ENCODE measurements at places on chromosomes 7 and 10. TPM values are rescaled to one million over a fixed set of nuclear protein-coding genes. Genes with fewer than 3 reads are reported as not detected.

GRCh38 chr7:154886591-154886990 lies 116.3 kb downstream of the PAXIP1 start:
- no peak for DNase-seq

DNA sequence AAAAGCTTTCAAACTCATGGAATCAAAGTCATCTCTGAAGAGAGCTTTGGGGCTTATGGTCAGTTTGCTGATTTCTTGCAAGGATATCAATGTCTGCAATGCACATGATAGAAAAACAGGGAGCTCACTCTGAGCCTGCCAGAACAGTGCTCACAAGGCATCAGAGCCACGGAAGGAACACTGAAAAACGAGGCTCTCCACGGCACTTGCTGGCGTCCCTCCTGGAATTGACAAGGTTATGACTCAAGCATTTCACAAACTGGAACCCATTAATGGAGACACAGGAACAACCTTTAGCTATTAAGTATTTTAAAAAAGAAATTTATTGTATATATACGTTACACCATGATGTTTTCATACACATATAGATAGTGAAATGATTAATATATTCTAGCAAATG lies 266.3 kb downstream of the KCND2 start:
- no peak for DNase-seq

- no peak for DNase-seq
Observed at GRCh38 chr7:134777908-134778580, 1.4 kb upstream of the CALD1 start.

DNA sequence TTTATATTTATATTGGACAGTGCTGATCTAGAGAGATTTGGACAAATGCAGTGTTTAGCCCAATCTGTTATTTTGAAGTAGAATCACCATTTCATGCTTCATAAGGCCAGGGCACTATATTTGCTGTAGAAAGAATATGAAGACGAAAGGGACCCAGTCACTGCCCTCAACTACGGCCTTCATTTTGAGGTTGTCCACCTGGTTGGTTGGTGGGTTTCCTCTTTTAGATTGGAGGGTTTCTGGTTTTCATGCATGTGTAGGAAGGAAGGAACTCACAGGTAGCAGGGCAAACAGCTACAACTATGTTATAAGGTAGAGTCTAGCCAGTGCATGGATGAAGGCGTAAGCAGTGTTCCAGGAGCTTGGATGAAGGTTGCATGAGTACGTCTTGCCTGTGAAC lies 56.3 kb downstream of the ARID5B start:
- no peak for DNase-seq

GRCh38 chr10:4351723-4352413 lies 474.1 kb upstream of the AKR1E2 start:
- no peak for DNase-seq

NUTM2E gene
- not detected for total RNA-seq
